Activated CD4-positive, alpha-beta memory T cell treated with anti-CD3 and anti-CD28 coated beads for 36 hours (primary cell): ENCODE measurements at places on chromosomes 6 and 20. TPM values are rescaled to one million over a fixed set of nuclear protein-coding genes. Genes with fewer than 3 reads are reported as not detected.

GRCh38 chr6:105862936-105863607, 223.1 kb upstream of the PRDM1 start:
- H3K4me1 ChIP-seq = no peaks in the 10 kb centered on the region
- H3K36me3 ChIP-seq = no peaks in the 10 kb centered on the region
- DNase-seq = no peak
- H3K27ac ChIP-seq = no peak overlapping the region
- H3K4me3 ChIP-seq = no peak overlapping the region
- peaks cover 10% of the 10 kb centered on the region for H3K27me3 ChIP-seq

The TMC2 gene
- total RNA-seq = not detected

DNA sequence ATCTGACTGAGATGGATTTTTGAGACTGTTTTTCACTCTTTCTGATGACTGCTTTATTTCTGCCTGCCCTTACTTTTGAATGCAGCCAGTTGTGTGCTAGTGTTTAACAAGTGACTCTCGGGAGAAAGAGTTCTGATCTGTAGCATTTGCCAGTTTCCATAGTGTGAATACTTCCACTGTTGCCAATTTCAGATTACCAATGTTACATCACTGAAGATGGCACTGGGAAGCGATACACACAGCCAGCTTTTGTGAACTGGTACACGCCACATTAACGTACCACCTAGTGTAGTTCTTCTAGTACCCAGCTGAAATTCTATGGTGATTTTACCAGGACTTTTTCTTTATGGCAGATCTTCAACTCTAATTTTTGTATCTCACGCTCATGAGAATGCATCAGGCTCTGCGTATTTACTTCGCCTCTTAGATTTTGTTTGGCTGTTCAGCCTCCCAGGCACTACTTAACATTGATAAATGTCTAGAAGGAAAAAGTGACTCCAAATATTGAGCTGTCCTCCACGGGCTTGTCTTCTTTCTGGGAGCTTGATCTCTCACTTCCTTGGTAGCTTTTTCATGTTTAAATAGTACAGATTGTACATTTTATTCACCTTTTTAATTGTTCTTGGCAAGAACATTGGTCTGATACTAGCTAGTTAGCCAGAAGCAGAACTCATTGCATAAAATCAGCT, 521.6 kb upstream of the SOX4 start:
- H3K27ac ChIP-seq = no peak overlapping the region
- no peaks in the 10 kb centered on the region for H3K27me3 ChIP-seq
- DNase-seq = no peak
- no peaks in the 10 kb centered on the region for H3K4me1 ChIP-seq
- H3K4me3 ChIP-seq = no peak overlapping the region
- peaks cover 55% of the 10 kb centered on the region for H3K36me3 ChIP-seq

The CASS4 gene
- 7.8 TPM for total RNA-seq

The PCK1 gene
- not detected for total RNA-seq

DNA sequence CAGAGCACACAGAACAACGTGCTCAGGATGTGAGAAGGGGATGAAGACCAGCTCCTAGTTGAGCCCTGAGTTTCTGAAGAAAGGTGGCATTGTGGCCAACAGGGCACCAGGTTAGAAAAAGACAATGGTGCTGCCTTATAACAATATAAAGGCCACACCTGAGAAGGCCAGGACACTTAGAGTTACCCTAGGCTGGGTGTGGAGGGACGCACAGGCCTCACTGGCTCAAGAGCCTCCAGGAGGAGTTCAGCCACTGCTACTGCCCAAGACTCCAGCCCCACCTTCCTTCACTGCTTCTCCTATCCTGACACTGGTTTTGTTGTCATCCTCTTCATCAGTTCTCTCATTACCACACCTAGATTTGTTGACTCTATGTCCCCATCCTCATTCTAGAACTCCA, 55.2 kb upstream of the BEND6 start:
- no peak for DNase-seq
- H3K4me3 ChIP-seq = no peak overlapping the region
- no peaks in the 10 kb centered on the region for H3K4me1 ChIP-seq

The TPBG gene
- total RNA-seq = 0.55 TPM

The SMOC2 gene
- total RNA-seq = not detected

- H3K36me3 ChIP-seq = no peaks in the 10 kb centered on the region
- no peak overlapping the region for H3K27ac ChIP-seq
- H3K27me3 ChIP-seq = peaks cover 16% of the 10 kb centered on the region
- no peaks in the 10 kb centered on the region for H3K4me1 ChIP-seq
- H3K4me3 ChIP-seq = no peak overlapping the region
These were observed 3.9 kb upstream of the SIGLEC1 start for GRCh38 chr20:3716195-3716834.

- H3K27me3 ChIP-seq = no peaks in the 10 kb centered on the region
- no peak overlapping the region for H3K4me3 ChIP-seq
- H3K4me1 ChIP-seq = peaks cover 38% of the 10 kb centered on the region
- no peak for DNase-seq
These were observed 156.8 kb downstream of the CEBPB start for GRCh38 chr20:50347284-50348063.

The CALHM4 gene
- not detected for total RNA-seq

DNA sequence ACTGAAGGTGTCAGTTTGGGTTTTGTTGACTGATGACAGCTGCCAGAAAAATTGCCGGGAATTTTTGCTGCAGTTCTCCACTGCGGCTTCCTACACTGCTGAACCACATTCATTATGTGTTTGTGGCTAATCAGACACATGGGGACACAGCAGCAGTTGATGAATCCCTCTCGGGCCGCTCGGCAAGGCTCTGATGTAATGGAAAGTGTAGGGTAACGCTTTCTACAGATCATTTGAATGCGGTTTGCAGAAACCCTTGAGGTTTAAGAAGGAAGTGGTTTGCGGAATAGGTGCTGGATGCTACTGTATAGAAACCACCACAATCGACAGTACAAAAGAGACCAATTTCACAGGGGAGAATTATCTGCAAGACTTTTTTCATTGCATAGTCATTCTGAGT, 138.7 kb upstream of the SASH1 start:
- H3K27ac ChIP-seq = peak overlapping the region; percentile 72
- H3K4me1 ChIP-seq = peaks cover 35% of the 10 kb centered on the region
- H3K27me3 ChIP-seq = peaks cover 69% of the 10 kb centered on the region

- no peaks in the 10 kb centered on the region for H3K36me3 ChIP-seq
- peaks cover 18% of the 10 kb centered on the region for H3K27me3 ChIP-seq
- DNase-seq = no peak
- no peaks in the 10 kb centered on the region for H3K4me1 ChIP-seq
- no peak overlapping the region for H3K4me3 ChIP-seq
- H3K27ac ChIP-seq = no peak overlapping the region
These were observed 642 bp downstream of the EEF1A2 start for GRCh38 chr20:63497946-63498935.

GRCh38 chr6:4384656-4385055, 249.3 kb upstream of the ECI2 start:
- no peak for DNase-seq
- H3K27me3 ChIP-seq = peaks cover 12% of the 10 kb centered on the region
- no peaks in the 10 kb centered on the region for H3K36me3 ChIP-seq
- H3K27ac ChIP-seq = no peak overlapping the region

DNA sequence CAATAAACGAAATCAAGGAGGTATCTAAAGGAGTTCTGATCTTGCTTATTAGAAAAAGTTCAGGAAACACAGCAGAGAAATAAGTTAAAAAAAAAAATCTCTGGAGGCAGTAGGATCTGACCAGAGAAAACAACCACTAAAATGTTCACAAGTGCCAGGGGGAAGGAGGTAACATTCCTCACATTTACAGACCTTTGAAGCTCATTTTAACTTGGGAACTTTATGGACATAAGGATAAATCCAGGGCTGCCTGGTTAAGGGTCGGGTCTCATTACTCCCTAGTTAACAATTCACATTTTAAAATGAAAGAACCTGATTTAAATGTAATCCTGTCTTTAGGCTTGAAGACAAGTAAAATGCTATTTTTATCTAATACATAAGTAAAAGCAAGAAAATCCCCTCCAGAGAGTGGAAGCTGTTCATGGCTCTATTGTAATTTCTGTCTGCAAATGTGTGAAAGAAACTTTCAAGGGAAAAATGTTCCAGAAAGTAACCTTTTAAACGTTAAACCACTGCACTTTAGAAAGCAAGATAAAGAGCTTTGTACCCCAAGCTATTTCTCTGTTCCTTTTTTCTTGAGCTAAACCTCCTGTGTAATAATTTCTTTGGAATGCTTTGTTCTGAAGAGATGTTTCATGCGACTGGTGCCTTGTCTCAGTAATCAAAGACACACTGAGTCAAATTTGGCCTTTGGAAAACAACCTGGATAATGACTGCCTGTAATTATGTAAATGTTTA, 38.2 kb downstream of the MYLIP start:
- no peaks in the 10 kb centered on the region for H3K36me3 ChIP-seq
- peaks cover 27% of the 10 kb centered on the region for H3K27me3 ChIP-seq
- no peak for DNase-seq
- peaks cover 24% of the 10 kb centered on the region for H3K4me1 ChIP-seq

GRCh38 chr6:111242452-111242851, 155.1 kb downstream of the SLC16A10 start:
- H3K36me3 ChIP-seq = no peaks in the 10 kb centered on the region
- H3K4me3 ChIP-seq = no peak overlapping the region
- no peaks in the 10 kb centered on the region for H3K27me3 ChIP-seq
- DNase-seq = no peak
- H3K4me1 ChIP-seq = no peaks in the 10 kb centered on the region

The MUCL3 gene
- not detected for total RNA-seq

GRCh38 chr6:108751851-108752732, 96.1 kb upstream of the ARMC2 start:
- H3K27ac ChIP-seq = no peak overlapping the region
- no peak for DNase-seq
- no peak overlapping the region for H3K4me3 ChIP-seq
- H3K36me3 ChIP-seq = no peaks in the 10 kb centered on the region
- peaks cover 5% of the 10 kb centered on the region for H3K4me1 ChIP-seq

The GHRH gene
- total RNA-seq = not detected

GRCh38 chr6:120826253-120826652, 508.0 kb downstream of the TBC1D32 start:
- no peaks in the 10 kb centered on the region for H3K36me3 ChIP-seq
- H3K4me1 ChIP-seq = no peaks in the 10 kb centered on the region
- H3K27me3 ChIP-seq = no peaks in the 10 kb centered on the region
- no peak overlapping the region for H3K4me3 ChIP-seq
- DNase-seq = peak; percentile 13

The STX11 gene
- total RNA-seq = 16.0 TPM

DNA sequence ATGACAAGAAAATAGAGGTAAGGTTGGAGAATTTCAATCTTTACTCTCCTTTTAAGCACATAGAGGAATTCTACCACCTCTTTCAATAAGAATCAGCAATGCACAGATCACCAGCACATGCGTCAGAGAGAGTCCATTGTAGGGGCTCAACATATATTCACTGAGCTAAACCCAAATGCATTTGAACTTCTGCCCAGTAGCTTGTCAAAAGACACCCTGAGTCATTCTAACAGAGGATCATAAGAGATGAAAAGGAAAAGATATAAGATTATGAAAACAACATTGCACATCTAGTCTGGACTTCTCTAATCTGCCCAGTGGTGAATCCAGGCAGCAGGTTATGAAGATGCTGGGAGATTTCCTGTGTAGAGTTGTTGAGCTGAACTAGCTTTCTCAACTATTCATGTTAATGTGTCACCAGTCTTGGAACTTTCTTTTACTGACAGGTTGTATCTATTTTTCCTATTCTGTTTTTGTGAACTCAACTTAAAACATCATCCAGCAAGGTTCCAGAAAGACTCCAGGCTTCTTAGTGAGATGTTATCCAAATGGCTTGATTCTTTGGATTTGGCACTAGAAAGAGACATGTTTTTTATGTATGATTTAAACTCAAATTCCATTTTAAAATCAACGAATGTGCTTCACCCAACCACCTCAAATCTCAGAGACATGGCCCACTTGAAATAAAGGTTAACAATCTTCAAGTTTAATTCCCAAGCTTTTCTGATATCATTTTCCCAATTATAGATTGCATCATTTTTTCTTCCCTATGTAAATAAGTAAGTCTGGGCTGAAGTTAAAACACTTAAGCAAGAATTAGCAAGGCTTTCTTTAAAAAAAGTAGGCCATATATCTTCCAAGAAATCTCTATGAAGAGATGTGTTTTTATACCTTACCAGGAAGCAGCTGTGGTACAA, 89.3 kb downstream of the TSHZ2 start:
- H3K27ac ChIP-seq = peak overlapping the region; percentile 77
- no peak overlapping the region for H3K4me3 ChIP-seq
- H3K27me3 ChIP-seq = no peaks in the 10 kb centered on the region
- peaks cover 16% of the 10 kb centered on the region for H3K36me3 ChIP-seq
- peaks cover 54% of the 10 kb centered on the region for H3K4me1 ChIP-seq

DNA sequence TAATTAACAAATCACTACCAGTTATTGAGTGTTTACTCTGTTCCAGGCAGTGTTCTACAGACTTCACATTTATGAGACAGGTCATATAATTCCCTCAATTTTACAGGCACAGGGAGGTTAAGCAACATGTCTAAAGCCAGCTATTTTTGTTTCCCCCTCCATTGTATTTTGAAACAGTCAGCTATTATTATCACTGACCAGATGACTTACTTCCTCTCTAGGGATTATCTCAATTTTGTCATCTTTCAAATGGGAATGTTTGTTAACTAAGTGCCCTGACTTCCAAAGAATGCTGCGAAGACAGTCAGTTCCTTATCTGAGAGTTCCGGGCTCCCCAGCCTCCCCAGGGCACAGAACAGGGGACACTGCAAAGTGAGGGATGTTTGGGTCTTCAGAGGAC, 5.6 kb upstream of the CNPY3 start:
- H3K27me3 ChIP-seq = no peaks in the 10 kb centered on the region
- H3K4me3 ChIP-seq = no peak overlapping the region
- no peak for DNase-seq
- H3K27ac ChIP-seq = no peak overlapping the region
- peaks cover 5% of the 10 kb centered on the region for H3K4me1 ChIP-seq

DNA sequence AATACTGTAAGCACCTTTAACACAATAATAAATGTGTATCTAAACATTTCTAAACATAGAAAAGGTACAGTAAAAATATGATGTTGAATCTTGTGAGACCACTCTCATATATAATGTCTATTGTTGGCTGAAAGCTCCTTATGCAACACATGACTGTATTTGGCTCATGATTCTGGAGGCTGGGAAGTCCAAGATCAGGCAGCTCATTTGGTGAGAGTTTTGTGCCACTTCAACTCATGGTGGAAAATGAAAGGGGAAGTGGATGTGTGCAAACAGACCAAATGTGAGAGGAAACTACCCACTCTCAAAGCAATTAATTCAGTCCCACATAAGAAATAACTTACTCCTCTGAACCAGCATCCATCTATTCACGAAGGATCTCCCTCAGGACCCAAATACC, 257.7 kb upstream of the OPRM1 start:
- H3K36me3 ChIP-seq = no peaks in the 10 kb centered on the region
- DNase-seq = no peak
- H3K27me3 ChIP-seq = no peaks in the 10 kb centered on the region
- no peaks in the 10 kb centered on the region for H3K4me1 ChIP-seq
- no peak overlapping the region for H3K4me3 ChIP-seq

- H3K27me3 ChIP-seq = peaks cover 4% of the 10 kb centered on the region
- H3K36me3 ChIP-seq = no peaks in the 10 kb centered on the region
- no peak overlapping the region for H3K27ac ChIP-seq
- DNase-seq = no peak
- H3K4me3 ChIP-seq = no peak overlapping the region
These were observed 370.3 kb downstream of the CD109 start for GRCh38 chr6:74066168-74066871.
